Neural crest cell (in vitro differentiated cells): ENCODE measurements at places on chromosomes 5 and 9.

DNA sequence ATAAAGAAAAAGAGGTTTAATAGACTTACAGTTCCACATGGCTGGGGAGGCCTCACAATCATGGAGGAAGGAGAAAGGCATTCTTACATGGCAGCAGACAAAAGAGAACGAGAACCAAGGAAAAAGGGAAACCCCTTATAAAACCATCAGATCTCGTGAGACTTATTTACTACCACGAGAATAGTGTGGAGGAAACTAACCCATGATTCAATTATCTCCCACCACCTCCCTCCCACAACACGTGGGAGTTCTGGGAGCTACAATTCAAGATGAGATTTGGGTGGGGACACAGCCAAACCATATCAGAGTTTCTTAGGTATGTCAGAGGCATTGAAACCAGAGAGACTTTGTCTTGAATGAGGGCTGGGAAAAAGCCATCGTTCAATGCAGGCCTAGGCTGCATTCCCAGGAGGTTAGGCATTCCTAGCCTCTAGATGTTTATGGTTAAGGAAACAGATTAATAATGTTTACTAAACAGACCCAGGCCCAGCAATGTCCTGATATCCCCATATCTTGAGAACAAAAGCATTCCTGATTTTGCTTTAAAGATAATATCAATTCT, 7.5 kb upstream of the PAIP1 start:
- DNase-seq = no peak

GRCh38 chr5:1118738-1119137, 6.9 kb upstream of the SLC12A7 start:
- no peak for DNase-seq

GRCh38 chr5:13250464-13251291, 693.8 kb downstream of the DNAH5 start:
- DNase-seq = no peak

DNA sequence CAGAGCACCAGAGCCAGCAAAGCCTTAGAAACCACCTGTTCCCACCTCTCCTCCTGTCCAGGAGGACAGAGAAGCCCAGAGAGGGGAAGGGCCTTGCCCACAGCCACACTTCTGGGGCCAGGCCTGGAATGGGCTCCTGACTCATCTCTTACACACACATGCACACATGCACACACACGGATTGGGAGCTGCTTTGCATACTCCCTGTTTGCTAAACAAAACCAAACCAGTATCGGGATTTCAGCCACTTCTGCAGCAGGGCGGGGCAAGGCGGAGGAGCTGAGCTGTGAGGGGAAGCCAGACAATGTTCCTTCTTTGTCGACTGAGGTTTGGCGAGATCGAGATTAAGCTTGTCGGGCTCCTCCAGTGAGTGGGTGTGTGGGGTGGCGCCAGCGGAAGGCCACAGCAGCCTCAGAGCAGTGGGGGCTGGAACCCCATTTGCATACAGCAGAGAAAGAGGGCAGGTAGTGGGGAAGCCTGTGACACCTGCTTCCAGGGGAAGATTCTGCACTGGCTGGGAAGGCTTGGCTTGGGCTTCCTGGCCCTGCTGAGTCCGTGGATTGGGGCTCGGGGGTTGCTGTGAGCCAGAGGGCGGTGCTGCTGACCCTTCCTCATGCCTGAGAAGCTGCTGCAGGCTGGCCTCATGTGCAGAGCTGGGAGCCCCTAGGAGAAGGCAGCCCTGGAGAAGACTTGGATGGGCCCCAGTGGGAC, 16.1 kb downstream of the GFI1B start:
- no peak for DNase-seq

GRCh38 chr9:36448017-36448416, 47.9 kb upstream of the RNF38 start:
- DNase-seq = no peak

DNA sequence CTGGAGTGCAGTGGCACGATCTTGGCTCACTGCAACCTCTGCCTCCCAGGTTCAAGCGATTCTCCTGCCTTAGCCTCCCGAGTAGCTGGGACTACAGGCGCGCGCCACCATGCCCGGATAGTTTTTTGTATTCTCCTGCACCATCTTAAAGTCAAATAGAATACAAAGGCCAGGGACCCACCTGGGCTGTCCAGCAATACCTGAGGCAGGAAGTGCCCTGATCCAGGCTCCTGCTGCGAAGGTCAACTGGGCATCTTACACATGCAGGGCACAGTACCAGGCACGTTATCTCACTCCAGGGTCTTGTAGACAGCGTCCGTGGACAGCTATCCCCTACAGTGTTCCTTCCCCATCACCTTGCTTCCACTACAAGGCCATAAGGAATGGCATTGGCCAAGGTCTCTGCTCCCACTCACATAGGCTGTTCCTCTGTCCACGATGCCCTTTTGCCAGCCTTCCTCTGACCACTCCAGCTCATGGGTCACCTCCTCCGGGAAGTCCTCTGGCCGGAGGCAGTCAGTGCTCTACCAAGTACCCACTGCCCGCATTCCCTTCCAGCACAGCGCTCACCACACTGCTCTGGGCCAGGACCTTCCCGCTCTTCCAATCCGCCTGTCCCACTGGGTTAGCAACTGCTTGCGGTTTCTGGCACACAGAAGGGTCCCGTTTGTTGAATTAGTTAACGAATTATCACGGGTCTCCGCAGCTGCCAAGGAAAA, 978 bp downstream of the P4HA2 start:
- no peak for DNase-seq

- DNase-seq = no peak
Observed at GRCh38 chr5:115375893-115376292, 79.4 kb upstream of the CCDC112 start.

- no peak for DNase-seq
Observed at GRCh38 chr5:74543162-74543995, 97.1 kb downstream of the ENC1 start.

DNA sequence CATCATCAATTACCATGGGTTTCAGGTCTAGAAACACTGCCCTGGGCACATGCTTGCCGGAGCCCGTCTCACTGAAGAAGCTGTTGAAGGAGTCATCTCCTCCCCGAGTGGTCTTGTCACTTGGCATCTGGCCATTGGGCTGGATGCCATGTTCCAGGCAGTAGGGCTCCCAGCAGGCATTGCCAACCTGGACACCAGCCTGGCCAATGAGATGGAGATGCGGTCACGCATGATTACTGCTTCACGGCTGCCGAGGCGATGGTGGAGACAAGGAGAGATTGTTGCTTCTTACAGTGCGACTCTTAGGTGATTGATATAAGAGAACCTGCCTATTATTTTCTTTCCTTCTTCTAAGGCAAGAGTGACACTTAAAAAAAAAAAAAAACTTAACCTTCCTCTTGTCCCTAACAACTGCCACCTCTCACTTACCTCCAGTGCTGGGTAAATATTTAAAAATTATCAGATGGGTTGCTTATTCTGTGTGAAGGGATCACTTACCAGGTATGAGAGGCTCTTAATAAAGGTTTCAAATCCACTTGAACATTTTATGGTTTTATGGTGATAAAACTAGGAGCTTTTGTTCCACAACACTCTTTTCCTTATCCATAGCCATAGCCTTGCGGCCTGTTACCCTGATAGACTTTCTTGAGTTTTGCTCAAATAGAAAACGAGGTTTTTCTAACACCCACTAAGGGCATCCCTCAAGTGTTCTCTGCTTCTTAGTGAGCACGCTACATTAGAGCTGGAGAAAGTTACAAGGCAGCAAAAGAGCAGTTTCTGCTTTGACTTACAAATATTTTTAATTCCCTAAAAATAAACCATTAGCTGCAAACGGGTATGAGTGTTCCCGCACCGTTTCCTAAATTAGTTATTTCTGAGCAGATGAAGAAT, 41.2 kb downstream of the NIM1K start:
- no peak for DNase-seq

- DNase-seq = no peak
Observed at GRCh38 chr9:93663877-93664548, 87.6 kb downstream of the PHF2 start.

GRCh38 chr9:123955637-123956036, 25.7 kb upstream of the DENND1A start:
- no peak for DNase-seq

DNA sequence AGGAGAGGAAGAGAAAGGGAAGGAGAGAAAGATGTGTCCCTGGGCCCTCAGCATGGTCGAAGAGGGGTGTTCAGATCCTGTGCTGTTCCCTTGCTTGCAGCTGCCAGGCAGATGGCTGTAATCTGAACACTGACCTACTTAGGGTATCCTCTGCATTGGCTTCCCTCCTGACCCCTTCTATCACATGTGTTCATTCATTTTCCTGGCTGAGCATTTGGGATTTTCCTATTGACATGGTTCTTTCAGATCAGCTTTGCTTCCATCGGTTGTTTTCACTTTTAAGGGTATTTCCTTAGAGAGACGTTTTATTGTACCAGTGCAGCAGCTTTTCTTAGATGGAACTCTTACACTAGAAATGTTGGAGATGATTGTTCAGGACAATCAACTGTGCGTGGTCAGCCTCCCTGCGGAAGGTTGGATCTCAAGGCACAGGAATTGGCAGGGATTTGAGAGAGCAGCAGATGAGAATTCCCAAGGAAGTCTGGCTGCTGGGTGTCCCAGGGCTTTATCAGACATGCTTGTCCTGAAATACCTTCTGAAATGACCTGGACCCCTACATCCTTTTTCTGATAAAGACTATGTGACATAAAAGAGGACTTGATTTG, 26.0 kb downstream of the ACTBL2 start:
- DNase-seq = no peak

DNA sequence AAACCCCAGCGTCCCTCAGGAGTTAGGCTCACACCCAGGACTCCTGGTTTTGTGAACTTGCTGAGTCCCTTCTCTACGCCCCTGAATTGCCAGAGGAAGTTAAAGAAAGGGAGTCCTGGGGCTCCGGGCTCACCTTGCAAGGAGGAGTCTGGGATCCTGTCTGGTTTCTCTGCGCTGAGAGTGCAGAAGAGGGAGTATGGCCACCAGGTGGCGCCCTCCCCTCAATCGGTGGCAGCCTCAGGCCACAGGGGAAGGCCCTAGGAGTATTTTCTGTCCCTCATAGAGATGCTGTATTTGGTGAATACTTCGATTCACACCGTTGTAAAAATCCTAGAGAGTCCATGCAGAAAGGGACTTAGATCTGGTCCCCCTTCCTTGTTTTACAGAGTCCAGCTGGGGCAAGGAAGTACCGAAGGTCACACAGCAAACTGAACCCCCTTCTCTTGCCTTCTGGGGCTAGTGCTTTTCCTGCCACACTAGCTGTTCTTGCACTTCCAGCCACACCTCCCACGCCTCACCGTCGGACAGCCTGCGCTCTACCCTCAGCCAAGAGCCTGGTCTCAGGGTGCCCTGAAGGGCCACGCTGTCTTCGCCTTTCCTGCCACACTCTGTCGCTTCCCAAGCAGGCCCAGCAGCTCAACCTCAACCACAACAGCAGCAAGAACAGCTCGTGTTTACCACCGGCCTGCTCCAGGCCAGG, 10.2 kb downstream of the HAND1 start:
- DNase-seq = peak; percentile 85

DNA sequence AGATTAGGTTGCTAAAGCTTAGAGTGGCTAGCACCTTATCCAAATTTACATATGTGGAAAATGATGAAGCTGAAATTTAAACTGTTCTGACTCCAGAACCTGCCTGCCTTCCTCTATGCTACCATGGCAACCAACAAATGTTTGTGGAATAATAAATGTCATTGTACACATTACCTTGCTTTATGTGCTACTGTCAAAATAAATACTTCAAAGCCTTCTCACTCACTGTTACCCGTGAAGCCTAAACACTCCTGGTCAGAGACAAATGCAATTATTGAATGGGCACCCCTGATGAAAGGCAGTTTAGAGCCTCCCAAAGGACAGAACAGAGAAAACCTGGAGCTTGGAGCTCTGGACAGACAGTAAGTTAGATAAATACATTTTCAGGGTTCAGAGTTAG, 158.6 kb downstream of the FAM114A2 start:
- no peak for DNase-seq

DNA sequence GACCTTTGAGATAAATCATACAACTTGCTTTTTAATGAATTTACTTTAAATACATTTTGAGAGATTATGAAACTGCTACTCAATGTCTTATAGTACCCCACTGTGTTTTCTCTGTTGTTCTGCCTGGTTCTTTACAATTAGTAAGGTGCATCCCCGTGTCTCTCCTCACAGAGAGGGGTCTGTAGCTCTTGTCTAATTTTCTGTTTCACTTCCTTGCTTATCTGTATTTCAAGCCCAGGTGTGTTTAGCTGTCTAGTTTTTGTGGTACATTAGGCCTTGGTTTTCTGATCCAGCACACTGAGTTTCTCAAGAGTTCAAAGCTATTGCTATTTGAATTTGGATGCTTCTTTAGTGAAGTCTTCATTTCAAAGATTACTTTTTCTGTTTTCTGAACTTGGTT, 105.1 kb downstream of the MAST4 start:
- no peak for DNase-seq

DNA sequence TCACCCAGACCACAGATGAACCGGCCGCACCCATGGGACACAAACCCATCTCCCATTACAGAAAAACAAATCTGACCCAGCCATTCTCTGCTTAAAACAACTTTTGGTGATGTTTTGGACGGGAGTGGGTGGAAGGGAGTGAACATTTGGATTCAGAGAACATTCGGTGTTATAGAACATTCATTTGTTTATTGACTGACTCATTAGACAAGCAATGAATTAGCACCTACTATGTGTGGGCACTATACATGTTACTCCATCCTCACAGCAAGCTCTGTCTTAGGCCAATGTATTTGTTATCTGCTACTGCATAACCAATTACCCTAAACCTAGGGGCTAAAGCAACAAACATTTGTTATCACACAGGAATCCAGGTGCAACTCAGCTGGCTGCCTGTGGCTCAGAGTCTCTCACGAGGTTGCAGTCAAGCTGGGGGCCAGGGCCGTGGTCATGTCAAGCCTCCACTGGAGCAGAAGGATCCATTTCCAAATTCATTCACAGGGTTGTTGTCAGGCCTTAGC, 5.1 kb upstream of the ERGIC1 start:
- no peak for DNase-seq

GRCh38 chr5:145948921-145949320, 12.5 kb downstream of the SH3RF2 start:
- DNase-seq = no peak

- no peak for DNase-seq
Observed at GRCh38 chr5:96093890-96094381, 132.3 kb upstream of the ELL2 start.

- no peak for DNase-seq
Observed at GRCh38 chr5:174589011-174589410, 135.4 kb upstream of the MSX2 start.

- DNase-seq = no peak
Observed at GRCh38 chr5:34042321-34042720, 692 bp downstream of the C1QTNF3 start.

DNA sequence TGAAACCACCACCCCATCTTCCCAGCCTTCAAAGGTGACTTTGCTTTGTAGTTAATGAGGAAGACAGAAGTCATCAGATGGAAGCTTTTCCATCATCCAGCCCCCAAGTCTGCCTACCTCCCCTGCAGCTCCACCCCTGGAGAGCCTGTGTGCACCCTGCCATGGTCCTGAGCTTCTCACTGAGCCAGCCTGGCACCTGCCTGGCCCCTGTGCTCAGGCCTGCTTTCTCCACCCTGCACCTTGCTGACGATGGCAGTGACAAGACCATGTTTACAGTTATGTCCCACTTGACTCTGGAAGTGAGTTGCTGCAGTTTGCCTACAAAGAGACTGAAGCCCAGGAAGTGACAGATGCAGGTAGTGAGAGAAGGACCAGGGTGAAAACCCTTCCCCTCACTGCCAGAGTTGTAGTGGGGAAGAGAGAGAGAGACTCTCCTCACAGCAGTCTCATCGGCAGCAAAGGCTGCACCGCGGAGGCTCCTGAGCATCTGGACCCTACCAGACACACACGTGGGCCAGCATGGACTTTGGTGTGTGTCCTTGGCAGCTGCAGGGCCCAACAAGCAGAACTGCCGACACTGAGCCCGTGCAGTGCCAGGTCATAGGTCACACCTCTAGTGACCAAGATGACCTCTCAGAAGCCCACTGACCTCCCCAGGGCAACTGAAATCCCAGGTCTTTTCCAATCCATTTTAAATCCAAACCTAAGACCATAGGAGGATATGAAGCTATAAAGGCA, 107.1 kb downstream of the CACNA1B start:
- DNase-seq = no peak
